ENCODE measurements at places on chromosomes 4 and X.

DNA sequence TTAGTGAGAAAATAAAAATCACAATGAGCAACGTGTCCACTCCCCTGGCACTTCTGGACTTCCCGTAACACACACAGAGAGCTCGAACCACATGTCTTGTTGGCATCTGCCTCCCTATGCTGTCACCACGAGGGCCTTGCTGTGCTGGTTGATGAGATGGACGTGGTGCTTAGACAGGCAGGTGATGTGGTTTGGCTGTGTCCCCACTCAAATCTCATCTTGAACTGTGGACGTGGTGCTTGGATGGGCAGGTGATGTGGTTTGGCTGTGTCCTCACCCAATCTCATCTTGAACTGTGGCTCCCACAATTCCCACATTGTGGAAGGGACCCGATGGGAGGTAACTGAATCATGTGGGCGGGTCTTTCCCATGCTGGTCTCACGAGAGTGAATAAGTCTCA is 40.0 kb downstream of the FGFRL1 start:
- peak; percentile 11 for DNase-seq

DNA sequence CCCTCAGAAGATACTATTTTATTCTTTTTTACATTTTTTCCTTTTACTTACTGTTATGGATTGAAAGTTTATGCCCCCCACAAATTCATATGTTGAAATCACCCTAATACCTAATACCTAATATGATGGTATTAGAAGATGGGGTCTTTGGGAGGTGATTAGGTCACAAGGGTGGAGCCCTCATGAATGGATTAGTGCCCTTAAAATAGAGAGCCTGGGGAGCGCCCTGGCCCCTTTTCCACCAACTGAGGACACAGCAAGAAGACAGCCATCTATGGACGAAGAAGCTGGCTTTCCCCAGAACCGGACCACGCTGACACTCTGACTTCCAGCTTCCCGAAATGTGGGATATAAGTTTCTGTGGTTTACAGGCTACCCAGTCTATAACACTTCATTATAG is 58.6 kb upstream of the FAT1 start:
- DNase-seq = no peak

DNA sequence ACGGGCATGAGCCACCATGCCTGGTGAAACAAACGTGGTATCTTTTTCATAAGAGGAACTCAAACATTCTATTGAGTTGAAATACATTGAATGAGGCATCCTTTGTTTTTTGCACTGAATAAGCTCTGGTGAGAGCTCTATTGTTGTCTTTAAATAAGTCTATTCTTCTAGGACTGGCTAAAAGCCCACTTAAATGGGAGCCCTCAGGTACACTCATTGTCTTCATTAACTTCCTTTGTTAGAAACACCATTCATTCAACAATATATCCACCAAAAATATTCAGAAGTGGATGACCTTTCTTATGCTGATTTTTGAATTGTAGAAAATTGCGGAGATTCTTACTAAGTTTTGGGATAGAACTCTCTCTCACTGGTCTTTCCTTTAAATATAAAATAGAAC is 568.0 kb downstream of the IL1RAPL1 start:
- DNase-seq = no peak

GRCh38 chrX:113384628-113385027 is 544.0 kb upstream of the AMOT start:
- DNase-seq = no peak

- DNase-seq = no peak
Observed at GRCh38 chr4:112266823-112267222, 18.9 kb downstream of the TIFA start.

DNA sequence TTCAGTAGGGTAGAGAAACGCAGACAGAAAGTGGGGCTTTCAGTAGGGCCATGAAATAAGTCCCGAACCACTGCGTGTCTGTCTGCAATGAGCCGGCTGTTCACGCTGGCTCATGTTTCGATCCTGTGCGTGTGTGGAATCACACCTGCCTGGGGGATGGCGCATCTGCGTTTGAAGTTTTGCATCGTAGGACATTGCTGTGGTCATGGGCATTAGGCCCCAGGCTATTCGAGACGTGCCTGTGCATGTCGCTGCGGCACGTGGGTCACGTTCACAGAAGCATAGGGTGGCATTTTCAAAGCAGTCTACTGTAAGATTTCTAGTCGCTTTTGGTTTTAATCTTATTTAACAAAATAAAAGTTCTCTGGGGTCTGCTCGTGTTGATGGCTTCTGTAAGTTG is 25.5 kb upstream of the HGFAC start:
- DNase-seq = no peak

DNA sequence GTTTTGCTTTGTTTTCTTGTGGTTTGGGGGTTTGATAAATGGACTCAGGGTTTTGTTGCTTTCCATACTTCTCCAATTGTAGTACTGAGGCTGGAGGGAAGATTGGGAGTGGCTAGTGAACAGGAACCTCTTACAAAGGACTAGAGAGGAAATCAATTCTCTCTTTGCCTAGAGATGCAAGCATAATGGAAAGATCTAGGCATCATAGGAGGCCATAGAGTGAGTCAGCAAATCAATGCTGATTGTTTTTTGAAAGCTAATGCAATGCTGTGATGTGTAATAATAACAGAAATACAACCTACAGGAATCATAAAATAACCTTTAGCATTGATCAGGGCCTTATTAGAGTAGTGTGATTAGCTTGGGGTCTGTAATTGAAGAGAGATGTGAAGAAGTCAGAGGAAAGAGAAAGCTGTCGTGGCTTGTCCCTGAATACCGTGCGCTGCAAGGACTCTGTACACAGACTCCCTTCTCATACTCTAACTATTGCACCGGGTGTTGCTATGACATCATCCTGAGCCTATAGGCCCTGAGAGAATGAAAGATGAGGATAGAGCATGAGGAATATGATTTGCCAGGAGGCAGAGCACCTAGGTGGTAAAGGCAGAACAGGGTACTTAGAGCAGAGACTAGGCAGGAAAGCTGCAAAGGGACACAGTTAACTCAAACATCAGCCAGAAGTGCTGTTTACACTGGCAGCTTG is 29.3 kb upstream of the GPR101 start:
- DNase-seq = no peak

GRCh38 chrX:12975991-12976558 is 1.2 kb downstream of the TMSB4X start:
- DNase-seq = peak; percentile 59

GRCh38 chrX:36908801-36909675 is 99.1 kb upstream of the FAM47C start:
- DNase-seq = no peak

DNA sequence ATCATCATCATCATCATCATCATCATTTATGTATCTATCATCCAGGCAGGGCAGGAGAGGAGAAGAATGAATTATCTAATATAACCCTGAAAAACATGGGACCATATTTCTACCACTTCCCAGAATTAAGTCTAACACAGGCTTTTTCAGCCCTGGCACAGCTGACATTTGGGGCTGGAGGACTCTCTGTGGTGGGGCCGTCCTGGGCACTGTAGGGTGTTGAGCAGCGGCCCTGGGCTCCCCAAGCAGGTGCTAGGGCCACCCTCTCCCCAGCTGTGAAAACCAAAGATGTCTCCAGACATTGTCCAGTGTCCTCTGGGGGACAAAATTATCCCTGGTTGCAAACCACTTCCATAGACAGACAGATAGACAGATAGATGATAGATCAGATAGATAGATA is 288.4 kb downstream of the CRLF2 start:
- DNase-seq = no peak

GRCh38 chr4:42594888-42595287 is 62.0 kb downstream of the ATP8A1 start:
- no peak for DNase-seq

GRCh38 chrX:43655151-43656004 is 721 bp upstream of the MAOA start:
- DNase-seq = peak; percentile 54

GRCh38 chr4:184898793-184899192 is 73.0 kb upstream of the ACSL1 start:
- no peak for DNase-seq

DNA sequence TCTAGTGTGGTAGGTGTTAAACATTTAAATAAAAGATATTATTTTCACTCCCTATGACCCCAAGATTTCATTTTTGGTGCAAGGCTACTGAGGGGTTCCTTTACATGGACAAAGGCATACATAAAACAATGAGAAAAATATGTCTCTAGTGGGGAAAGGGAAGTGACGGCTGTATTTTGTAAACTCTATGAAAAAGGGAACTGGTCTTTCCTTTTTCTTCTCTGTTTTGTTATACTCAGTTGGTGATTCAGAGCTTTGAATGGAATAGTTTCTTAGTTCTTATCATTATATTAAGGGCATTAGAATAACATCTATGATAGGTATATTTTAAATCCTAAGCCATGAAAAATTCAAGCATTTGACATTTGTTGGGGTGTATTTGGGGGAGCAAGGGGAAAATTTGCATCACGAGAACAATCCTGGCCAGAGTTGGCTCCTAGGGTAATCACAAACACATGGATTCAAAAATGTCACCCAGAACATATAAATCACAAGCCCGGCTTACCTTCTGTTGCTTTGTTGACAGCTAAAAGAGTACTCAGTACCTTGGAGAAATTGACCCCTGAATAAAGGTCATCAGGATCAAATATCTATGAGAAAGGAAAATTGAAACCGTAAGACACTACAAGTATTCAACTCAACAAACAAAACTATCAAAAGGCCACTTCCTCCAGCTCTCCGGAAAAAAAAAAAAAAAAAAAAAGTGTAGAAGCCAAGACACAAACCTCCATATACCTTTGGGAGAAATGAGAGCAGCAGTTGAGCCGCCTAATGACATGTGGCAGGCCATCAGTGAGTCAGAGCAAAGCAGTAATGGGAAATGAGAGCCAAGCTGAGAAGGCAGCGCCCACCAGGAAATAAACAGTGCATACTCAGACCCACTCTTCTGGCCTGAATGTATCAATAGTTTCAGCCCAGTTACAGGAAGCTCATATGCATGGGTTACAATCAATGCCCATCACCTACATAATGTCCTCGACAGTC is 33.4 kb downstream of the ARHGEF6 start:
- peak; percentile 9 for DNase-seq

GRCh38 chrX:18966624-18967023 is 17.3 kb downstream of the PHKA2 start:
- no peak for DNase-seq

- DNase-seq = no peak
Observed at GRCh38 chrX:82591421-82591820, 916.7 kb upstream of the POU3F4 start.

DNA sequence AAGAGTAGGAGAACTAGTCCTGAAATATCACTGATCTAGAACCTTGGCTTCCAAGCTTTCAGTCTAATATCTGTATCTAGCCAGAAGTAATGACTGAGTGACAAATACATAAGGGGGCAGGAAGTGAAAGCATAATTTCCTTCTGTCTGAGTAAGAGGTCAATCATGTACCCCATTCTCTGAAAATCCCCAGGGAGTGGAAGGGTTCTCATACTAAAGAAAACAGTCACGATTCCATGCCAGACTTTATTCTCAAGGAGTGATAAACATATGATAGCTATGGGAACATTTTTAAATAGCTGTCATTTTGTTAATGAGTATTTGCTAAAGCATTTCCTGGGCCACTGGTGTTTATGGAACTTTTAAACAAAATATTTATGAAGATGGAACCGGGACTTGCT is 308.5 kb downstream of the ARHGAP24 start:
- no peak for DNase-seq

DNA sequence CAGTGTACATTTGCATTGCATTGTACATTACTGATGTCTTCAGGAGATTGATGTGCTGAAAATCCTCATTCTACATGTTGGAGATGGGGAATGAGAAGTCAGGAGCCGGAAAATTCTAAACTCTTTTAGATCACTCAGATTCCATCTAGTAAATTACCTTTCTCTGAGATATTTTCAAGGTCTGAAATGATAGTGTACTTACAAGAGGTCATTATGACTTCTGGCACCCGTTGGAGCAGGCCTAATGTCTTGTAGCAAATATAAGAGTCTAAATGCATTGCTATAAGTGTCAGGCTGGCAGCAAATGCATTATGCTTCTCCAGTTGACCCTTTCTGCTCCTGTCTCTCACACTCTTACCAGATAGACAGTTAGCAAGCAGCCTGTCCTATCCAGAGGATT is 692.8 kb downstream of the GRID2 start:
- DNase-seq = no peak

- no peak for DNase-seq
Observed at GRCh38 chr4:81116566-81116965, 86.1 kb downstream of the BMP3 start.

DNA sequence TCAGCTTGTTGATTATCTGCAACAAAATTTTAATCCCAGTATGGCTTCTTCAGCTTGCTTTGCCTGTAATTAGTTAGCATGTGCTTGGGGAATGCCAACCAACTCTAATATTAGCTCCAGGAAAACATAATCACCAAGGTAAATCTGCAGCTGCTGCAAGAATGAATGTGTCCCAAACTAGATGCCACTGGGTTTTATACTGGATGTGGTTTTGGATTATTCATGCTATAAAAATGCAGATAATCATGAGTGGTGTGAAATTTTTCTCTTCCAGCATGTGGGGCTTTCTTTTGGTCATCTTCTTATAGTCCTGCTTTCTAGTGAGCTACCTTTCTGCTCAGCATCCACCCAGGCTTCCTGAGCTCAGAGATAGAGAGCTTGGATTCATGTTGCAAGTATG is 295.9 kb upstream of the CASK start:
- no peak for DNase-seq

DNA sequence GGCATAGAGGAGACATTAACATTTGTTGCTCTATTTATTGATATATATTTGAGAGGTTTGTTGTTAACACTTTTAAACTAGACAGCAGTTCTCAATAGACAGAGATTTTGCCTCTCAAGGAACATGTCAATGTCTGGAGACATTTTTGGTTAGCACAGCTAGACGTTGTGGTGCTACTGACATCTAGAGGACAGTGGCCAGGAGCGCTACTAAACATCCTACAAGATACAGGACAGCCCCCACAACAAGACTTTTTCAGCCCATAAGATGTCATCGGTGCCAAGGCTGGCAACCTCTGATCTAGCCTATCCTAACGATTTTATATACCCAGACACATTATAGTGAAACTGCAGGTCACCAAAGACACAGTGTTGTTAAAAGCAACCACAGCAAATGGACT is 18.4 kb upstream of the CTSO start:
- no peak for DNase-seq

Data from natural killer cell (primary cell).